ENCODE measurements at places on chromosomes 2 and 18.

DNA sequence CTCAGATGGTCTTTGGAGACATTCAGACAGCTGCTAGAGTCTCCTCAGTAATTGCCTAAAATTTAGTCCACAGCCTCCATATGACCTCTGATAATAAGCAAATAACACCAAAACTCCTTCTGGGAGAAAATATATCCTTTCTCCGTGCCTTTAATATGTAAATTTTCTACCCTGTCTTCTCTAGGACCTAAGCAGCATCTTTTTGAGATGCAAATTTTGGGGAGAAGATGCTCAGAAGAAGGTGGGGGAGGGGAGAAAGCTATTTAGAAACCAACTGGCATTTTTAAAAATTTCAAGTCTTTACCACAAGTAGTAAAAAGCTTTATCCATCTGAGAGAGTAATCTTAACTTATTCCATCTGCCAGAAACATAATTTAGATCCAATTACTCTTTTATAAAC, 120.4 kb upstream of the MSH6 start:
- DNase-seq, result no peak

- DNase-seq, result no peak
Measured at GRCh38 chr2:3024401-3024935, 353.1 kb downstream of the EIPR1 start.

- DNase-seq, result no peak
Measured at GRCh38 chr2:112048236-112048592, 6.9 kb upstream of the TMEM87B start.

DNA sequence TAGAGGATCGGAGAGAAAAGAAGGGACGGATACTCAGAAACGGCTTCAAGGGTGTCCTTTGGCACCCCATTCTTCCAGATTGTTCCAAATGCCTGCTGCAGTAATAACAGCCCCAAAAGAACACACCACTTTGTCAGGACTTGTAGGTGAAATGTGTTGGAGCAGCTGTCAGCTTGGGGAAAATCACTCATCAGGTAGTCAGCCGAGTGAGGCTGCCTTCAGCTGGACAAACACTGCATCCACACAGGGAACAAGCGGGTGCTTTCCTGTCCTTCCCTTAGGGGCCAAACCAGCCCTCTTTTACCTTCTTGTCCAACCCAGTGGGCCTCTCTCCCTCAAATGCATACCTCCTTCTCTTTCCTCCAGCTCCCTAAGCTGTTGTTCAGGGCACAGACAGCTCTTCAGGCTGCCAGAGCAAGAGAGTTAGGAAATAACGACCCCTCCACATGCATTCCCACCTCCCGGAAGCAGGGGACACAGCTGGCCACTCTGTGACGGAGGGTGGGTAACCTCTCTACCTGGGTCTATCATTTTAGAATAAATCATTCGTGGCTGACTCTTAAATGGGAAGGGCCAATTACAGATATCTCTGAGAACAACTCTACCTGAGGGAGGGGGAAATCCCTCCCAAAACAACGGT, 48.1 kb downstream of the BCL11A start:
- no peak for DNase-seq

Data from stimulated activated CD8-positive, alpha-beta memory T cell treated with anti-CD3 and anti-CD28 coated beads, Interleukin-4, amount 100 ng/mL, for 24 hours (primary cell).